NCI-H748 treated with DMSO at 0.1 percent for 48 hours (cell line): ENCODE measurements at places on chromosomes 5 and 9.
A peak's percentile ranks its signal among the peaks of the same experiment; 100 is the strongest.

DNA sequence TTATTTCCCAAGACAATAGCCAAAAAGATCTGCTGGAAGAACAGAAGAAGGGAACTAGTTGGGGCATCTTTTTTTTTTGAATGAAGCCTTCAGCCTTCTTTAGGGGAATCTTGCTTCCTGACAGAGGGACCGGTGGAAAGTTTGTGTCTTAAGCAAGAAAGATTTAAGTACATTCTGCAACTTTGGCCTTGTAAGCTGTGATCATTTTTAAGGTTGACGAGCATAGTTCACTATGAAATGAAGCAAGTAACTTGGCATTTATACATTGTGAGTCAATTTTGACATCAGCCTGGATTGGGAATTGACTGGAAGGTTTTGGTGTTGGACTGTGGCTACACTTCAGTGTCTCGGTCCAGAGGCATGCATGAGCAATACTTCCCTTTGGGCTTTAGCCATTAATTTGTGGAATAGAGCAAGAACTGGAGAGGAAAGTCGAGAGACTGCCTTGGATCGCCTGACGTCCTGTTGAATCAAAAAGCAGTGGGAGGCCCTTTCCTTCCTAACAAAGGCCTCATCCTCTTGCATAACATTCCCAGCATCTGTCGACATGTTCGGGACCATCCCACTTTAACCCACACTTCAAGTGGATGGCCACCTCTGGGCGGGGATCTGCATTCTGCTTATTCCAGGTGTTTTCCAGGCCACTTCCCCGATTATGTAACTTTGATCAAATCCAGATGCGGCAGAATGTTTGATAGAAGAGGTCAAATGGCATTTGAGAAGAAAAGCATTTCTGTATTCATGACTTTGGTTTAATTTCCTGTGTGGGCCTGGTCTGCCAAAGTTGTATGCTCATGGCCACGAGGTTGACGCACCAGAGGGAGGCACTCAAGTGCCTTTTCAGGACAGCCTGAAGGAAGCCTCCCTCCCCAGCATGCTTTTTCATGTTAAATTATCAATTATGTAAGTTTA, 12.5 kb downstream of the ABL1 start:
- no peak for DNase-seq

GRCh38 chr5:135642934-135643333, 64.1 kb upstream of the CXCL14 start:
- no peak for DNase-seq

- DNase-seq = no peak
These were observed 89.6 kb downstream of the TRIM36 start for GRCh38 chr5:115079924-115080623.

- no peak for DNase-seq
These were observed 103.8 kb downstream of the MAP1B start for GRCh38 chr5:72210888-72211678.

GRCh38 chr9:100674419-100675122, 96.7 kb downstream of the CAVIN4 start:
- DNase-seq = no peak

DNA sequence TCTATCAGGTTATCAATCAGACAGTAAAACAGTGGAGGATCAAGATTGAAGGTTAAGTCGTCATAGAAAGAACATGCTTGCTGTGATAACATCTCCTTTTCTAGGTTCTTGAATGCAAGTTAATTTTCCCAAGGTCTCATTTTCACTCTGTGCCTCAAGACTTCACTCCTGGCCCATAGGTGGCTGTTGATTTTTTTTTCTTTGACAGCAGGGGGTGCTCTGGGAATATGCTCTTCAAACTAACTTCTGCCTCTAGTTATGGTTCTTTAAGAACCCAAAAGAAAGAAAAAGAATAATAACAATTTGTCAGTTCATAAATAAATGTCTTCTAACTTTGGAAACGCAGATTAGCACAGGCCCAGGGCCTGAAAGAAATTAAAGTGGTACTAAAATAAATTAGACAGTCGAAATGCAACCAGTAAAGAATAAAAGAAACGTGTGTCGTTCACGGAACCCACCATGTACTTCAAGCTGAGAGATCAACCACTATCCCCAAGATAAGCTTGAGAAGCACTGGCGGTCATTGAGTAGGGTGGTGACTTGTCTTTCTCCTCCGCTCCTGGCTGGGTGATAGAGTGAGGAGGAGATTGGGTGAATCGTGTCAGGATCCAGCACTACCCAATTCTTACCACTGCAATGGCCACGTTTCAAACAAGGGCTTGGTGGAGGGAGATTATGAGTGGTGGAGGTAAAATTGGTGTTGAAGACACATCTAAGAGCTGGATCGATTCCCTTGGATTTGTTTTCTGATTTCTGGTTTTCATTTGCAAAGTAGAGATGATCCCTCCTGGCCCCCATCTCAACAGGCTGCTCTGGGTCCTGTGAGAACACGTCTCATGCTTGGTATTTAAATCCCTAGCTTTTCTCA, 93.4 kb upstream of the IRX4 start:
- DNase-seq = no peak

GRCh38 chr5:30690931-30691330, 502.6 kb upstream of the CDH6 start:
- no peak for DNase-seq

DNA sequence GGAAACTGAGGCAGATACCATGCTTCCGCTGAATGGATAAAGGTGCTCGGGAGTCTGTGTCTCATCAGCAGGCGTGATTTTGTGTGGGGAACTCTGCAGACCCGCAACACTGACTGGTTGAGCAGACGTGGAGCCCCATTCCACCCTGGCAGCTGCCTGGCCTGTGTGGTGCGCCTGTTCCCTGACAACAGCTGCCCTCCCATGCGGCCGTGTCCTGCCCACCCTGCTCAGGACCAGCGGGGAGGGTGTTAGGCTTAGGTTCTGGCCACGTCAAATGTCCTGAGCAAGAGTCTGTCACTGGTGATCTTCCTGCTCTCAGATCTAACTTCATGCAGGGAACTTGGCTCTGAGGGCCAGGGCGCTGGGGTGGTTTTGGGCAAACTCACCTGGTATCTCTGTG, 417.7 kb upstream of the IRX4 start:
- DNase-seq = no peak

GRCh38 chr5:77973253-77973609, 197.1 kb upstream of the TBCA start:
- DNase-seq = no peak

GRCh38 chr5:143002459-143003327, 232.5 kb downstream of the ARHGAP26 start:
- DNase-seq = peak; percentile 7

DNA sequence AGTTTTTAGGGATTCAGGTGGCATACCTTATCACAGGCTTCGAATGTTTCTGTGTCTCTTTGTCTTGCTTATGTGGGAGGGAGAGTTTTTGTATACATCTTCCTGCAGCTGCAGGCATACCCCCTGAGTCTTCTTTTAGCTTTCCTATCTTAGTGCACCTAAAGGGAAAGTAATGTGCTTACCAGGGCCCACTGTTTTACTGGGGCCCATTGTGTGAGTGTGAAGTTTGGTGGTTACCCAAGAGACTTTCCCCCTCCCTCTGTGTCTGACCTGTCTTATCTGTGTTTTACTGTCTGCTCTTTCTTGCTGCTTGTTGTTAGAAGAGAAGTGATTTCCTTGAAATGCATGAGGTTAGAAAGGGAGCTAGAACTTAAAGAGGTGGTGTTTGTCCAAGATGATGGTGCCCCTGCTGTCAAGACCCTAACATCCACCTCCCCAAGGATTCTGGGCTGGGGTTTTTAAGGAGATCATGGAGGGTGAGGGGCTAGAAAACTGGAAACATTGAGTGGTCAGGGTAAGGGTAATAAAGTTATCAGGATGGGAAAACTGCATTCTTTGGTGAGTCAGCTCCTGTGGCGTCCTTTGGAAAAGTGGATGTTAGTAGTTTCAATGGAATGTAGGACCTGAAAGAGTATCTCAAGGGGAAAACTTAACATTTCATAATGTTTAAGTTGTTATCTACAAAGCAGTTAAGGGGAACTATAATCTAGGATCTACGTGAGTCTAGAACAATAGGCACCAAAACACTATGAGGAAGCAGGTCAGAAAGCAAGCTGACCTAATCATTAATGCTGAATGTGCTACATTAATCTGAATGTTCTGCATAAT, 583.5 kb upstream of the TUSC1 start:
- no peak for DNase-seq

DNA sequence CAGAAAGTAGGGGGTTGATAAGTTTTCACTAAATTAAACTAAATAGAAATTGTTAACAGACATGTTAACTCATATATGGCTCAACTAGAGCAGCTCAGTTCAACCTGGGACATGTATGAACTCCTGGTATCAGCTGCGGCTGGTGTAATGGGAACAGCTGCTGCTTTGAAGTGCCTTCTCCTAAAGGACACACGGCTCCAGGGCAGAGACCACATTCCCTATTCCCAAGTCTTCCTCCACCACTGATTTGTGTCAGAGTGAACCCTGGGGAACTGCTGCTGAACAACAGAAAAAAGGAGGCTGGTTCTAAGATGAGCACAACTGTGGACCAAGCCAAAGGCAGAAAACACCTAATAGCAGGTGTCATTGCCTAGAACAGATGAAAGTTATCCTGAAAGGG, 71.1 kb downstream of the MAPKAP1 start:
- DNase-seq = no peak

GRCh38 chr9:70435948-70436347, 21.5 kb upstream of the KLF9 start:
- no peak for DNase-seq

GRCh38 chr9:136426787-136427186, 12.9 kb downstream of the INPP5E start:
- DNase-seq = no peak

DNA sequence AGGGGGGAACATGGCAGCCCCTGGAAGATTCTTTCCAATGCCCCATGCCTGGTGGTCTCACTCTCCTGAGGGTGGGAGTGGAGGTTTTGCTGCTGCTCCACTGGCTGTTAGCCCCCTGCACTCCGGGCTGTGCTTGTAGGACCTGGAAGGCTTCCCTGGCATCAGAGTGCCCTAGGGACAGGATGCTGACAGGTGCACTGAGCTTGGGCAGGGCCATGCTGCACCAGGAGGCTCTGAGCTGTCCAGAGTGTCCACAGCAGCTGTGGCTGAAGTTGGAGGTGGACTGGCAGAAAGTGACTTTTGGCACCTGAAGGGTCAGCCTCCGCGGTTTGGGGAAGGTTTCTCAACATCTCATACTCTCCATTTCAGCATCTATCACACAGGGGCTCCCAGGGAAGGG, 249.1 kb downstream of the GADD45G start:
- DNase-seq = no peak

DNA sequence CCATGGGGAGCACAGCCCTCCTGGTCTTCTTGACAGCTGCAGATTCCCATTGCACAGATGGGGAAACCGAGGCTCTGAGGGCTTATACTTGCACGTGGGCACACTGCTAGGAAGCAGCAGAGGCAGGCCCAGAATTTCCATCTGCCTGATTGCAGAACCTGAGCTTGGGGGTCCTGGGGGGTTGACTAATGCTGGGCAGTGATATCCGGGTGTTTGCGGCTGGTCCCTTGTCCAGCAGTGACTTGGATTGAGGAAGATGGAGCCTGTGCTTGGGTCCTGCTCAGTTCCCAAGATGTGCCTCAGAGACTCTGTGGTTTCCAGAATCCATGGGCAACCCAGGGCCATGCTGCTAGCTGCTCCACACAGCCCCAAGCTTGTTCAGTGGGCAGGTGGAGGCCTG, 91.2 kb downstream of the PHF2 start:
- DNase-seq = no peak

- DNase-seq = peak; percentile 0
These were observed 138.4 kb upstream of the DMRTA1 start for GRCh38 chr9:22308177-22308576.

- DNase-seq = no peak
These were observed 79.2 kb downstream of the DOCK2 start for GRCh38 chr5:169716287-169716686.

DNA sequence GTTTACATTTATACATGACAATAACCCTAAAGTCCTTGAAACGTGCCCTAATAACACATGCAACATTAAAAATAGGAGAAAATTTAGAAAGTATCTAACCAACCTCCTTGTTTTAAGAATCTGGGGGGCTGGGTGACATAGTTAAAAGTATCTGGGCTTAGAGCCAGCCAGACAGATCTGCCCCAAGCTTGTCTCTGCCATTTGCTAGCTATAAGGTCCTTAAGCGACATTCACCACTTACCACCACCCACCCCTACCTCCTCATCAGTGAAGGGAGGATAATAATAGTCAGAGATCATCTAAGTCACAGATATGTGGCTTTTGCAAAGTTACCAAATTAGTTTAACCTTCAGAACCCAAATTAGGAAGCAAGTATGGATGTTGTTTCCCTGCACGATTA, 33.8 kb upstream of the CAST start:
- no peak for DNase-seq

DNA sequence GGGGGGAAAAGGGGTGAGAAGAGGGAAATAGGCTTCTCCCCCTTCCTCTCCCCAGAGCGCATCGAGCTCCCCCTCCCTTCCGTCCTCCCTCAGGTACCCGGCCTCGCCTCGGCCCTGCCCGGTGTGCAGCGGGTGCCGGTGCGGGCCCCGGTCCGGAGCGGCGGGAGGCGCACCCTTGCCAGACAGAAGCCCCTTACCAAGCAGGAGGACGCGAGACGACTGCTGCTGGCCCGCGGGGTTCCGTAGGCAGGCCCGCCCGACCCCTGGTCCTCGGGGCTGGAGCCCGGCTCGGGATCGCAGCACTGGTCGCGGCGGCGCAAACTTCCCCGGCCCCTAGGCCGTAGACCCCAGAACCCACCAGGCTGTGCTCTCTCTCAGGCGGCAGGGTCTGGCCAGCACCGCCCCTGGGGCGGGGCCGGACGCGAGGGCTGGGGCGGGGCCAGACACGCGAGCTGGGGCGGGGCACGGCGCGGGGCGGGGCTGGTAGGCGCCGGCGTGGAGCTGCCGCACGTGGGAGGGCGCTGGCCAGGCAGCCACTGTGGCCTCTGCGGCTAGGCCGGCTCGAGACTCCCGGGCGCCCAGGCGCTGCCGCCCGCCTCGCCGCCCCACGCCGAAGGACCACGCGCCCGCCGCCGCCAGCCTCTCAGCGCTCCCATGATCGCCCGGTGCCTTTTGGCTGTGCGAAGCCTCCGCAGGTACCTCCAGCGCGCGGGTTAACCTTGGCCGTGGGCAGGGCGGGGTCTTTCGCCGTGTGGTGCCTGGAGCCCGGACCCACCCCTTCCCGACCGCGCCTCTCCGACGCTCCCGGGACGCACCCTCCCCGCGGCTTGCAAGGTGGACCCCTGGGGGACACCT, at the start of the genes NLN and SGTB:
TSS of gene NLN (plus strand) at position 486 of the 855 bp plus-strand sequence. CDS start at position 655, 169 bp downstream.
TSS of gene SGTB (minus strand) at position 390 of the 855 bp plus-strand sequence. CDS start 1,302 bp downstream, outside the sequence.
- DNase-seq = peak; percentile 68

DNA sequence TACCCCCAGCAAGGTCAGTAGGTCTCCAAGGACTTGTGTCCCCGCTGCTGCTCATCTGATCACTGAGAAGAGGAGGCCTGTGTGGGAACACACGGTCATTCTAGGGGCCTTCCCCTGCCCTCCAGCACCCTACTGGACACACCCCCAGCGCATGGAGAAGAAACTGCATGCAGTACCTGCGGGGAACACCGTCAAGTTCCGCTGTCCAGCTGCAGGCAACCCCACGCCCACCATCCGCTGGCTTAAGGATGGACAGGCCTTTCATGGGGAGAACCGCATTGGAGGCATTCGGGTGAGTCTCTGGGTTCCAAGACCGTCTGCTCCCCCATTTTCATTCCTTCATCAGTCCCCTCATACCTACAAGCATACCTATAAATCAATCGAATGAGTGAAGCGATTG, 4.1 kb downstream of the FGFR4 start:
- no peak for DNase-seq

GRCh38 chr5:126523818-126524510, 71.1 kb downstream of the ALDH7A1 start:
- DNase-seq = no peak

GRCh38 chr5:173530547-173530946, 85.9 kb downstream of the BOD1 start:
- DNase-seq = no peak

GRCh38 chr9:99167694-99168093, 54.0 kb downstream of the ALG2 start:
- no peak for DNase-seq
